ENCODE measurements at places on chromosomes 2 and 18.

- DNase-seq, result no peak
Measured at GRCh38 chr2:11177871-11178690, 22.8 kb downstream of the SLC66A3 start.

- DNase-seq, result no peak
Measured at GRCh38 chr2:150832686-150833085, 345.2 kb upstream of the RND3 start.

DNA sequence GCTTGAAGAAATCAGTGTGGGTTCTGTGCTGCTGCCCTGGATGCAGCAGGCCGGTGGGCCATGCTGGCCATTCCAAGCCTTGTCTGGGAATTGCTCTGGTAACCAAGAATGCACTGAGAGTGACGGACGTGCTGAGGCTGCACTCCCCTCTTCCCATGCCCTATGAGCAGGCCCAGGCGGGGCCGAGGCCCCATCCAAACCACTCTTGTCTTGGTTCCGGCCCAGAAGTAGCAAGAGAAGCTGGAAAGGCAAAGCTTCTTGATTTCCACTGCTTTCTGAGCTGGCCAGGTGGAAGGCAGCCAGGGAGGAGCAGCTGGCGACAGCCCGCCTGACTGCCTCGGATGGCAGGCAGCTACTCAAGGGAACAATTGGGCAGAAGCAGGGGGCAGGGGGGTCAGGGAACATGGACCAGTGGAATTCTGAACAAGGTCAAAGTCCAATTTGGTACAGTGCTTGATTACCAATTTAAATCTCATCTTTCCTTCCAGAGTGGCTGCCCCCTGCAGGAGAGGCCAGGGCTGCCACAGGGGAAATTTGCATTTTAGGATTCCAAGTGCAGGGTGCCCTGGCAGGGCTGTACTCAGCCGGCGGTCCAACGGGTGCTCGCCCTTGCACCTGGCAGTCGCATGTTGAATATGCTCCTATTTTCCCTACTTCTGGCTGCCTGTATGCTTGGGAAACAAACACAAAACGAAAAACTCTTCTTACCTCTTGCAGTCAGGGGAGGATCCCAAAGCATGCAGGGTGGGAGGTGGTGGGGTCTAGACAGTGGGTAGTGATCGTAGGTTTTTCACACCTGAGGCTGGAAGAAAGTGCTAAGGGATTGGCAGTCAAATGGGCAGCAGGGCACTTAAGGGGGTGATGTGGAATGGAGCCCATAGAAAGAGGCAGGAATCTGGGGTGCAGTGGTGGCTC, 67.3 kb downstream of the LIPG start:
- no peak for DNase-seq

GRCh38 chr2:128375454-128375853, 56.8 kb upstream of the HS6ST1 start:
- no peak for DNase-seq

- DNase-seq, result no peak
Measured at GRCh38 chr2:158251356-158251755, 149.7 kb downstream of the UPP2 start.

GRCh38 chr18:34709104-34709503, 994 bp upstream of the DTNA start:
- no peak for DNase-seq

DNA sequence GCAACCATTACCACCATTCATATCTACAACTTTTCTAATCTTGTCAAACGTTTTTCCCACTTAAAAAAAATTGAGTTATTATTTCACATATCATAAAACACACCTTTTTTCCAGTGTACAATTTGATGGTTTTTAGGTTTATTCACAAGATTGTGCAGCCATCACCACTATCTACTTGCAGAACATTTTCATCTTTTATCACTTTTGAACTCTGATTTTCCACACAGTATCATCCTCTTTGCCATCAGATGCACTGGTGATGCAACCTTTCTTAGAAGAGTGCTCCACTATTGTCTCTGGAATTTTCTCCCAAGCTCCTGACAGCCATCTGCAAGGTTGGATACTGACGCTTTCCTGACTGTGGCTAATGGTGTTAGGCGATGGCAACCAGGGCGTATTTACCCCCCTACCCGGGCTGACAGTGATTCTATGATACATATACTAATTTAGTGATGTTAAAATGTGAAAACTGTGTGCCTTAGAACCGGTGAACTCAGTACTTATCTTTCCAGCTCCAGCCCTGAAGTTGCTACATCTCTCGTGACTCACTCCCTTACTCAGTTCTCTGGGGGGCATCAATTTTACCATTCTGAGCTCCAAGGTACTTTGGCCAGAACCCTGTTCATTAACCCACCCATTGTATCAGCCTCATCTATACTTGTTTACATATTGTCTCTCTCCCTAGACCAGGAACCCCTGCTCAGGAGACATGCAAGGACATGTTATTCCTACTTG, 105.4 kb upstream of the SPRED2 start:
- no peak for DNase-seq

GRCh38 chr2:179974761-179975160, 32.3 kb downstream of the CWC22 start:
- no peak for DNase-seq

DNA sequence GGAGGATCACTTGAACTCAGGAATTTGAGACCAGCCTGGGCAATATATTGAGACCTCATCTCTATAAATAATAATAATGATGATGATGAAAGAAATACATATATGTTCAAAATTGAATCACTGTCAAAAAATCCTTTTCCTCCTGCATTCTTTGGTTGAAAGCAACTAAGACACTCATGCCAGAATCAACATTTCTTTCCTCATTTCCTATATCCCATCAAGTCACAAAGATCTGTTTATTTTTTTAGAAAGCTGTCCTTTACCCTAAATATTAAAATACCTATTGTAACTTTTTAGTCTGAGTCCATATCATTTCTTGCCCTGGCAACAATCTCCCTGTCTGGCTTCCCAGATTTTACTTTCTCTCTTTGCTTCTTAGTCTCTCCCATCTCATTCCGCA, 31.8 kb upstream of the PPP4R3B start:
- DNase-seq, result no peak

DNA sequence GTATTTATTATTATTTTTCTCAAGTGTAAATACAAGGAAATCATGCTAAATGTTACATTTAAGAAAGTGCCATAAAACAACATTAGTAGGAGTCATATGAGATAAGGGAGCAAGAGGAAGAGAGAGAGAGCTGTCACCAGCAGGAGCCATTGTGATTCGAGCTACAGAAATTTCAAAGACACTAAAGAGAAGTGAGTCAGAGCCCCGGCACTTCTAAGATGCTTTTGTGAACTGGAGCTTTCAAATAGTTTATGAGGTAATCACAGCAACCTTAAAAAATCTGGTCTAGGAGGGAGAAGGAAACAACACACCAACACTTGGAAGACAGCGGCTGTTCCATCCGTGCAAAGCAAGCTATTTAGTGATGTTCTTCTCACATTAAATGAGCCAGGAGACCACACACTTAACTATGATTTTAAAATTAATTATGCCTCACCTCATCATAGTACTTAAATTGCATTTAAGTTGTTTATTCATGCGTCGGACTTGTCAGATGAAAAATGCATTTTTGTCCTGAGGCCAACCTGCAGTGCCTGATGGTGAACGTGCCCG, 382.7 kb upstream of the SALL3 start:
- no peak for DNase-seq

GRCh38 chr2:61590214-61590613, 52.1 kb upstream of the XPO1 start:
- DNase-seq, result no peak

DNA sequence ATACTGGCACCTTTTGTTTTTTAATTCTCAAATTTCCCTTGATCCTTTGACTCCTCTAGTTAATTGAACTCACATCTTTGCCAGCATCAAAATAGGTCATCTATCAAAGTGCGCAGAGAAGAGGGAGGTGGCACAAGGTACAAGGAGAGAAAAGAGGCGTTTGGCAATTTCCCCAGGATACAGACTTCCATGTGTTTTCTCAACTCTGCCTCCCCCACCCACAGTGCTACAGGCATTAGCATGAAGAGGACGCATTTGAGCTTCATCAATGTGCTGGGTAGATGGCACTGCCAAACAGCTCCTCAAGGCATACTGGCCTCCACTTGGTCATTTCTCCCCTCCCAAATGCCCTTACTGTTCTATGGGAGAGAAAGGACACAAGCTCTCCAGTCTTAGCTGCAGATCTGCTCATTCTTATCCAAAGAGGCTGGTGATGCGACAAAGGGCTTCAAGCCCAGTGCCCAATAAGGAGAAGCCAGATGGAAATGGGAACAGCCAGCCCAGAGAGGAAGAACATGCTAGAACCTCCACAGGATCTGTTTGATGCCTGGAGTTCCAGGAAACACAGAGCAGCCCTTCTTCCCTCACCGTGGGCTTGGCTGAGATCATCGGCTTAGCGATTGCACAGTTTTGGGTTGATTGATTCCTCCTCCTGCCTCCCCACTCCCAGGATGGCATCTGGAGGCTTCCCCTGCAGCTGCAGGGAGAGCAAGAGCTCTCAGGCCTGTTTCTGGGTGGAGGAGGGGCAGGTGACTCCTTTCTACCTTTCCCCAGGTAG, 144.7 kb upstream of the SMAD2 start:
- DNase-seq, result no peak

DNA sequence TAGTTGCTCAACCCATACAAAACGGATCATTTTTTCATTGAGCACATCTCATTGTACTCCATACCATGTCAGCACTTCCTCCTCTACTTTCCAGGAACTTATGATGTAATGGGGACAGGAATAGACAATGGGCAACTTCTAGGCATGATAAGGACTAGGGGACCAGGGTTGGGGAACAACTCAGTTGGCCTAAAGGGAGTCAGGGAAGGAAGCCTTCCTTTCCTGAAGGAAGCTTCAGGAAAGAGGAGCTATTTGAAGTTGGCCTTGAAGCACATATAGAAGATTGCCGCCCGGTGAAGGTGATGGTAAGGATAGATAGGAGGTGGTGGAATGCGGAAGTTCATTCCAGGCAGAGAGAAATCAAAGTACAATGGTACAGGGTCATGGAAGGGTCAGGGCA, 283.9 kb downstream of the SLC8A1 start:
- DNase-seq, result no peak

- no peak for DNase-seq
Measured at GRCh38 chr2:6443061-6443823, 422.5 kb downstream of the CMPK2 start.

DNA sequence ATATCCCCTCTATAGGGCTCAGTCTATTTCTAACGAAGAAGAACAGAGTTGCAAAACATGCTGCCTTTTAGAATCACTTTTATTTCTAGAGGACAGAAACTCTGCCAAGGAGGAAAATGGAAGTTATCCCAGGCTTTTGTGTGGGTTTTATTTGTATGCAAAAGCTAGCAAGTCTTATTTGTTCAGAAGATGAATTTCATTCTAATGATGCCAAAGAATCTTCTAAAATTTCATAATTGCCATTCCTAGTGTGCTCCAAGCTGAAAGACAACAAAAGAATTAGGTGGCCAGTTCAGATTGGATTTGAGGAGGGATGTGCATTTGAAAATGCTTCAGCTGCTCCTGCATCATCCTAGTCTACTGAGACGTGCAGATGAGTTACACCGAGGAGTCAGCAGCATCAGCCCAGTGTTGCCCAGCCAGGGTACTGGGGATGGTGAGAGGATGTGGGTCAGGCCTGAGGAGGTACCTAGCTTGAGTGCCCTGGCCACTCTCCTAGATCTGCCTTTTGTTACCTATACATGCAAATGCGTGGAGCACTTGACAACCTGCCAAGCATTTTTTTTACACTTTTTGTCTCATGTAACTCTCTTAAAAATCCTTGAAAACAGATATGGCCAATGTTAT, 80.1 kb downstream of the KCNS3 start:
- no peak for DNase-seq
